Omental fat pad (tissue), 4 donors: ENCODE measurements at places on chromosomes 1 and 21.

DNA sequence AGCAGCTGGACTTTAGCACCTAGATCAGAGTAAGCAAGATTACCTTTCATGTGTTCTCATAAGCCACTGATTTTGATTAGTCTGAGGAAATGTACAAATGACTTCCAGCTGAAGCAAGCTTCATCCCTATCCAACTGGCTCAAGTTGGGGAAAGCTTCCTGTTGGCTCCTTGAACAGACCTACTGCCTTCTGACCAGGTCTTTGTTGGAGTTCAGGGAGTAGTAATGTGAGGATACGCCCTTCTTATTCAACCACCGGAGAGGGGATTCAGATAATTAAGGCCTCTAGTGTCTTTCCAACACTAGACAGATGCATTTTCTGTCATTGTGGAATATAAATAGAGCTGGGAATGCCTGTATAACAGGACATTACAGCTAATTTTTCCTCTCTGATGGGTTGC lies 268.9 kb downstream of the TGFB2 start:
- no peak for DNase-seq

GRCh38 chr1:37363535-37363934 lies 110.8 kb upstream of the ZC3H12A start:
- DNase-seq = no peak

- DNase-seq = no peak
Observed at GRCh38 chr1:116232989-116233514, 121.9 kb downstream of the MAB21L3 start.

DNA sequence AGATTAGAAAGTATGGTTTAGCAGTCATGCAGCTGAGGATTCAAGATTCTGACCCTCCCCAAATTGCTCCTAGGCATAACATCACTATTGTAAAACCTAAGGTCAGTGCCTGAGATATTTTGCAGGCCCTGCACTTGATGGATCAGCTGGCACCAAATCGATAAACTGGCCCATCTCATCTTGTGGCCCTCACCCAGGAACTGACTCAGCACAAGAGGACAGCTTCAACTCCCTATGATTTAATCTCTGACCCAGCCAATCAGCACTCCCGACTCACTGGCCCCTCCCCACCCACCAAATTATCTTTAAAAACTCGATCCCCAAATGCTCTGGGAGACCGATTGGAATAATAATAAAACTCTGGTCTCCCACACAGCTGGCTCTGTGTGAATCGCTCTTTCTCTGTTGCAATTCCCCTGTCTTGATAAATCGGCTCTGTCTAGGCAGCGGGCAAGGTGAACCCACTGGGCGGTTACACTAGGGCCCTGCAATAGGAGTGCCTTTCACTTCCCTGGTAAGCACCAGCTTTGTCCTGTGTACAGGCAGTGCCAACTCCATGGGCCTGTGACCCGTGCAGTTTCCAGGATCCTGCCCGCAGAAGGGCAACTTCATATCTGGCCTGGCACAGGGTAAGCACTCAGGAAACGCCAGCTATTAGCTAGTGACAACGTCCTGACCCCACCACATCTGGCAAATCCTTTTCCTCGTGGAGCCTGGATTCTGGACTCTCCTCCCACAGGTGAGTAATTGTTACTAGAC lies 28.7 kb upstream of the SLC2A5 start:
- DNase-seq = no peak

- no peak for DNase-seq
Observed at GRCh38 chr1:30725450-30726095, 2.2 kb upstream of the MATN1 start.

- DNase-seq = no peak
Observed at GRCh38 chr1:39988618-39989343, 33.8 kb downstream of the MFSD2A start.
